ENCODE measurements at places on chromosomes 3 and 15. TPM values are rescaled to one million over a fixed set of nuclear protein-coding genes. Genes with fewer than 3 reads are reported as not detected.

- no peak for DNase-seq
Observed at GRCh38 chr3:123037015-123037375, 9.4 kb upstream of the SEMA5B start.

GRCh38 chr15:71410347-71410746 lies 295.1 kb downstream of the THSD4 start:
- DNase-seq: no peak

DNA sequence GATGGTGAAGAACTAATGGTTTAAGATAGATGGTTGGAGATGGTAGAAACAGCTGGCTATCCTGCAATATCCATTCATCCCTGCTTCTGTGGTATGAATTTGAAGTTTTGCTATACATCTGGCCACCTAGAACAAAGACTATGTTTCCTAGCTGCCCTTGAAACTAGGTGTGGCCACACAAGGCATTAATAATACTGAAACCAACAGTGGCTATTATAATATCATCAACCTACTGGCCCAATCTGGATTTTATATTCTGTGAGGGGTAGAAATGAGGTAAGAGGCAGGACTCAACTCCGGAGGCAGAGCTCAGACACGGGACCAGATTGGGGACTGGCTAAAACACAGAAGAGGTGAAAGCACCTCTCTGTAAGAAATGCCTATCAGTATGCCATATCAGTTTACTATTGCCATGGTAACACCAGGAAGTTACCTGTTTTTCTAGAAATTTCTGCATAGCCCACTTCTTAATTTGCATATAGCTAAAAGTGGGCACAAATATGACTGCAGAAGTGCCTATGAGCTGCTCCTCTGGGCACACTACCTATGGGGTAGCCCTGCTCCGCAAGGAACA lies 8.4 kb downstream of the IFT80 start:
- no peak for DNase-seq

GRCh38 chr3:176351408-176351807 lies 845.9 kb downstream of the TBL1XR1 start:
- DNase-seq: no peak

The BCL2A1 gene
- total RNA-seq: 0.44 TPM

The SLCO2A1 gene
- total RNA-seq: 0.52 TPM

The PLSCR4 gene
- 4.1 TPM for total RNA-seq
